NAMALWA (cell line): ENCODE measurements at places on chromosomes 2 and 18.

GRCh38 chr2:121721926-121722325, 14.7 kb downstream of the NIFK start:
- DNase-seq, result no peak

- no peak for DNase-seq
Observed at GRCh38 chr2:29744976-29745375, 176.4 kb downstream of the ALK start.

GRCh38 chr2:15561574-15562344, 625 bp upstream of the NBAS start:
- no peak for DNase-seq

GRCh38 chr18:79694895-79695213, 15.3 kb downstream of the CTDP1 start:
- no peak for DNase-seq

DNA sequence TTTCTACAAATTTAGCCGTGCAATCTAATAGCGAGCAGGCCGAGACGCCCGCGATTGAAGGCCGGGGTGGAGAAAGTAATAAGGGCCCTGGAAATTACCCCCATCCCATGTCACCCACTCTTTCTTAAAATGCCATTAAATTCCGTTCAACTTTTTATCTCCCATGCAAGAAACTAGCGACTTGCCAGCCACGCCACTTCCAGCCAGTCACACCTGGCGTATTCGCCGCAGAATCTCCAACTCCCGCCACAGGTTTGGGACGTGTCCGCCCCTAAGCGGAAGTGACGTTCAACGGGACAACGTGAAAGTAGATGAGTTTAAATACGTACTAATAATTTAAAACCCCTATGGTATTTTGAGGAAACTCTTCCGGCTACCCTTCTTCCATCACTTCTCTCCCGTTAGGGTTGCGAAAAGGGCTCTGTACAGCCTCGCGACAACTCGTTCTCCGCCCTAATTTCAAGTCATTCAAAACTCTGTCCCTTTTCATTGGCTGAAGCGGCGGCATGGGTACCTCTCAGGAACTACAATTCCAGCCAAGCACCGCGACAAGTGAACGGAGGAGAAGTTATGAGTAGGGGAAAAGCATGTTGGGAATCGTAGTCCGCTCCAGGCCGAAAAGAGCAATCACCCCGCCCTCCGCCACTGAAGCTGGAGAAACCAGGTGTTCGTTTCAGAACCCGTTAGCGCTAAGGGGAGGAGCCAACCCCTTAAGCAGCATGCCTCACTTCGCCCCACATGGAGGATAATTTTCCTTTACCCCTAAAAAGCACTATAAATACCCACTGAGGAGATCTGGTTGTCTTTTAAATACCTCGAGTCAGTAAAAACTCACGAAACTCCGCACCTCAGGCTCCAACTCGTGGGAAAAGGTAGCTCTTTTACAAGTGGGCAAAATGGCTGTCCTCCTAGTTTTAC, at the start of gene ZRANB3:
Gene ZRANB3 (minus strand): TSS at position 906 of the 918 bp plus-strand sequence.
- peak; percentile 99 for DNase-seq
